ENCODE measurements at places on chromosomes 2 and 18.

- no peak for DNase-seq
Observed at GRCh38 chr2:179612591-179613298, 248.7 kb downstream of the ZNF385B start.

DNA sequence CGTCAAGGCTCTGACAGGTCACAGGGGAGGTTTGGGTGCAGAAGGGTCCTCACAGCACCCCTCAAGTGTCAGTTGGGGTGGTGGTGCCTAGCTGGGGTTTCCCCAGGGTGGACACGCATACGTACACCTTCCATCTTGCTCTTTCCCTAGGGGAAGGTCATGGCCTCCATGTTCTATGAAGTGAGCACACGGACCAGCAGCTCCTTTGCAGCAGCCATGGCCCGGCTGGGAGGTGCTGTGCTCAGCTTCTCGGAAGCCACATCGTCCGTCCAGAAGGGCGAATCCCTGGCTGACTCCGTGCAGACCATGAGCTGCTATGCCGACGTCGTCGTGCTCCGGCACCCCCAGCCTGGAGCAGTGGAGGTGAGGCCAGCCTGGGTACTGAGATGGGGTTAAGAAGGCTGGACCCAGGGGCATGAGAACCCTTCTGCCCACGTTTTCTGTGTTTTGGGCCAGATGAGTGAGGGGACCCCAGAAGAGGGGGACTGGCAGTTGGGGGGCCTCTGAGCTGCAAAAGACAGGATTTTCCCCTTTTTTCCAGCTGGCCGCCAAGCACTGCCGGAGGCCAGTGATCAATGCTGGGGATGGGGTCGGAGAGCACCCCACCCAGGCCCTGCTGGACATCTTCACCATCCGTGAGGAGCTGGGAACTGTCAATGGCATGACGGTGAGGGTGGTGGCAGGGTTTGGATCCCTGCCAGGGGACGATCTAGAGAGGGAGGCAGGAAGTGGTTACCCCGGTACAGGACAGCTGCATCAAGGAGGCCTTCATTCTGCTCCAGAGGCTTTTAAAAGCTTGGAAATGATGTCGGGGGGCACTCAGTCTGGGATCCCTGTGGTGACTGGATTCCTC is 20.9 kb downstream of the SLC30A3 start:
- DNase-seq: no peak

- no peak for DNase-seq
Observed at GRCh38 chr2:105553538-105554196, 154.8 kb upstream of the FHL2 start.

DNA sequence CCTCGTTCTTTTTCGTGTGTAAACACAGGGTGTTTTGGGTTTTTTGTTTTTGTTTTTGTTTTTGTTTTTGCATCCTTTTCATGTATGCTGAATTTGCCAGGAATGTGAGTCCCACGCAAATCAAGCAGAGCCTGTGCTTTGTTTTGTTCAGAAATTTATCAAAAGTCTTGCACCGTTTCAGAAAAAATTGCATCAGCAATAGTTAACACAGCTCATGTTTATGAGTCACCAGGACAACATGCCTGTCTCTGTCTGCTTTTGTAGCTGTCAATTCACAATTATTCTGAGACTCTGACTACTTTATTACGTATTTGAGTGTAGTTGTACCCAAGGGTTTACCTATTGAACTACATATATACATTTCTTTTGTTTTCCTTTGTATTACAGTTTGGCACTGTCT is 38.3 kb downstream of the MRPL44 start:
- no peak for DNase-seq

DNA sequence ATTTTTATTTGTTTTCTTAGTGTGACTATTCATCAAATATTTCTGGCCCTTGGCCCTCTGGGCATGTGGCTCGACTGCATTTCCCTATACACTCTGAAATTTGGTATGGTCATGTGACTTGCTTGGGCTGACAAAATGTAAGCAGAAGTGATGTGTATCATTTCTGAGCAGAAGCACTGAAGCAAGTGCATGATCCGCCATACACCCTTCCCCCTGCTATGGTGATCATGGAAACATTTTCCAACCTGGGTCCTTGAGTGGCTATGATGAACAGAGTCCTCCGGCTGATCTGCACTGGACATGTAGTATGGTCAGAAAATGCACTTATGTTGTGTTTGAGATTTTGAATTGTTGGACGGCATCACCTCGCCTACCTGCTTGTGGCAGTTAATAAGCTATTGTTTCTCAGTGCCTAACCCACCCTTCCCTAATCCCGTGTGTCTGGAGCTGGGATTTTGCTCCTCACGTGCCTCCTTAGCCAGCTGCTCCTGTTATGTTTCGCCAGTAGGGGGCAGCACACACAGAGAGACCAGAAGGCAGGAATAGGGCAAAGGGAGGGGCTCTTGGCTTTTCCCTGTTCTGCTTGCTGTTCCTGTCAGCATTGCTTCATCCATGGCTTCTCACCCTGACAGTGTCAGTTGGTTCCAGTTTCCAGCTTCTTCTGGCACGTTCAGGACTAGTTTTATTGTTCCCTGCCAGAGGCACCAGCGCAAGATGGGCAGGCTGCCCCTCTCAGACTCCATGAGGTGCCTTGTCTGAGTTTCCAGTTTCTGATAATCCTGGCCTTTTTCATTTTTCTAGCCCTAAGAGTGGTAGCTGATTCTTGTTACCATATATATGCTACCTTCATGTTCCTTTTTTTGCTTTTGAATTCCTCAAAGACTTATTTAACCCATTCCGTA is 207.4 kb downstream of the ARL6IP6 start:
- DNase-seq: peak; percentile 10

DNA sequence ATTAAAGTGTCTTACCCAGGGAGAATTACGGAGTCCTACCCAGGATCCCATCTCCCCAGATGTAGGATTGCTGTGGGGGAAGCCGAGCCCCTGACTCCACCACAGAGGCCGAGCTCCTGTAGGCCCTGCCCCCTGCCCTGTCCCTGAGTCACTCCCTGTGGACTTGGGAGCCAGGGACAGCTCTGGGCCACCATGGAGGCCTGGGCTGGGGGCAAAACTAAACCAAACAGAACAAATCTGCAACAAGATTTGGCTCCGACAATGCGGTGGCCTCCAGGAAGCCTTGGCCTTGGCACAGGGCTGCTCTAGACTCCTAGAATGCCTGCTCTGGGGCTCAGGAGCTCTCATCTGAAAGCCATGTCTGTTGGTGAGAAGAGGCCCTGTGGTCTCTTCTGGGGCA is 99.3 kb upstream of the PXDN start:
- DNase-seq: no peak

GRCh38 chr2:96830044-96830562 is 13.7 kb downstream of the ANKRD23 start:
- DNase-seq: no peak

GRCh38 chr2:151032741-151033191 is 228.9 kb downstream of the RBM43 start:
- DNase-seq: no peak

DNA sequence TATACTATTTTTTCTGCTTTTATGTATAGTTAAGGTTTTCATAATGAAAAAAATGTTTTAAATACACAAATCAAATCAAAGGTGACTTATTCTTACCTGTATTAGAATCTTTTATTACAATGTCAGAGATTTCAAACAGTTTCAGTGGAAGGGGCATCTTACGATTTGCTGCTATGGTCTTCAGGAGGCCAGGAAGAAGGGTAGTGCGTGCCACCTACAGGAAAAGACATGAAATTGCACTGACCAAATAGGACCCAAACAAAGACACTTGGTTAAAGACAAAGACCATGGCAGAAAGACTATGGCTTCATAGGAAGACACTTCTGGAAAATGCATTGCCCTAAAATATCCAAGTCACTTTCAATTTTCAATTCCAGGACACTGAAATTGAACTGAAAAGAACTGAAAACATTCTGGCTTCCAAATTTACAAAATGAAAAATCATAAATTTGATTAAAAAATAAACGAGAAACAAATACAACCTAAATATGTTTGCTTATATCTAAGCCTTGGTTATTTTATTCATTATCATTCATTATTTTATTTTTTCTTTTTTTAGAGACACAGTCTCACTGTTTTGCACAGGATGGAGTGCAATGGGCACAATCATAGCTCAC is 42.1 kb downstream of the FARSB start:
- DNase-seq: no peak

DNA sequence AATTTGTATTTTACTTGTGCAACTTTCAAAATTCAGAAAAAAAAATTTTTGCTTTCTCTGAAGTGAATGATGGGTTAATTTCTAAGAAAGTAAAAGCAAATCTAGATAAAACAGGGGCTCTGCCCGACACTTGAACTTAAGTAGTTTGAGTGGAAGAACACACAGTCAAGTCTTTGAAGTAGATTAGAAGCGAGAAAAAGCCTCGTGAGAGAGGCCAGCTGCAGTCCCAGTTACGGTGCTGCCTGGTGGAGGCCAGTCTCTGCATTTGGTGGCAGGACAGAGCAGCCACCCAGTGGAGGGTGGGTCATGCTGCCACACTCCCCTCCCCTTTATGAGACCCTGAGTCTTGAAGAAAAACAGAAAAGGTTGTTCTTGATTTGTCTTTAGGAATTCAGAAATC is 81.8 kb downstream of the INPP5D start:
- DNase-seq: no peak

DNA sequence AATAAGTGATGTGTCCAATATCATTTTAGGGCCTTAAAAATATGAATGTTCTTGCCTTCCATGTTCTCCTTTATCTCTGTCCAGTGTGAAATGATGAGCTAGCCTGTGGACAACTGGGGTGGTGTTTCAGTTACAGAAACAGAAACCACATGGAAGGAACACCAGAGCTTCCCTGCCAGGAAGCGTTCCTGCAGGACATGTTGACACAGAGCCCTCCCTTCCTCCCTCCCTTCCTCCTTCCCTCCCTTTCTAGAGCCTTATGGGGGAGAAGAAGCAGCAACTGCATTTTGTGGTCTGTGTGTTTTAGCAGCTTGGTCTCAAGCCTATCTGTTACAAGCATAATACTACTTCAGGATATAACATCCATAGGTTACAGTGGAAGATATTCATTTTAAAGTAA is 539.7 kb upstream of the NETO1 start:
- no peak for DNase-seq

GRCh38 chr2:43131051-43131889 is 95.1 kb downstream of the ZFP36L2 start:
- peak; percentile 83 for DNase-seq

GRCh38 chr18:24014062-24014985 is at the start of gene TTC39C:
Gene TTC39C (plus strand): TSS chr18:24014754. CDS start chr18:24014872, 118 bp downstream.
- DNase-seq: peak; percentile 94
